Endothelial cell (in vitro differentiated cells): ENCODE measurements at places on chromosomes 1 and 21. TPM values are rescaled to one million over a fixed set of nuclear protein-coding genes. Genes with fewer than 3 reads are reported as not detected.

DNA sequence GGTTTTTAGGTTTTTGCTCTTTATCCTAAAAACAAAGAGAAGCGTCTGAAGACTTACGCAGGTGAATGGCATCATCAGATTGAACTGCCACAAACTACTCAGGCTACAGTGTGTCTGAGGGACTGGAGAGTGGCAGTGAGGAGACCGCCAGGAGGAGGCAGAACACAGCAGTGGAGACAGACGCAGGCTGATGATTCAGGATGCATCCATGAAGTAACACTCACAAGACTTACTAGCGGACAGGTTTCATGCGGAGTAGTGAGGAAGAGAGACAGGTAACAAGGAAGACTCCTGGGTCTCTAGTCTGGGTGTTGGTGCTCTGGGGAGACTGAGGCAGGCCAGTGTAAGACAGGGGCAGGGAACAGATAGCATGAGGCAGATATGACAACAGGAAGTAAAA is 5.7 kb downstream of the HSF2BP start:
- no peak for DNase-seq
- H3K27me3 ChIP-seq = no peaks in the 10 kb centered on the region
- H3K36me3 ChIP-seq = no peaks in the 10 kb centered on the region
- no peak overlapping the region for H3K27ac ChIP-seq
- H3K4me1 ChIP-seq = peaks cover 7% of the 10 kb centered on the region
- H3K4me3 ChIP-seq = no peak overlapping the region

GRCh38 chr1:15578921-15579682 is 5.7 kb downstream of the AGMAT start:
- H3K4me1 ChIP-seq = peaks cover 4% of the 10 kb centered on the region
- H3K27me3 ChIP-seq = peaks cover 5% of the 10 kb centered on the region
- no peak for DNase-seq
- no peak overlapping the region for H3K27ac ChIP-seq

DNA sequence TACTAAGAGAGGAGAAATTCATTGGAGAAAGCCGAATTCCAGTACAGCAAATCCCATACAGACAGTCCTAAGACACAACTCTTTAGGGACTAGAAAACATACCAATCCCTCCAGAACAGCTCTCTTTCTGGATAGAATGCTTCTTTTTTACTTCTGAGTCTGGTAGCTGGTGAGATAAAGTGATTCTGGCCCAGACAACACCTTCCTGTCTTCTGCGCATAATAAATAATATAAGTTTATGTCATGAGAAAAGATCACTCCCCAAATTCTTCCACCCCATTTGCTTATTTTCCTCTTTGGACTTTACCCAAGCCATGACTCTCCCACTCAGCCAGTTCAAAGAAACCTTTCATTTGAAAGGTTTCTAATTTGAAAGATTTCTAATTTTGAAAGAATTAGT is 98.4 kb downstream of the EDEM3 start:
- no peak for DNase-seq
- H3K27ac ChIP-seq = no peak overlapping the region
- peaks cover 6% of the 10 kb centered on the region for H3K27me3 ChIP-seq

- peaks cover 40% of the 10 kb centered on the region for H3K4me1 ChIP-seq
- H3K27ac ChIP-seq = peak overlapping the region; percentile 79
- no peaks in the 10 kb centered on the region for H3K36me3 ChIP-seq
- peak overlapping the region; percentile 84 for H3K4me3 ChIP-seq
- peaks cover 5% of the 10 kb centered on the region for H3K27me3 ChIP-seq
Observed at GRCh38 chr1:207750631-207751305, 1.1 kb upstream of the CD46 start.

DNA sequence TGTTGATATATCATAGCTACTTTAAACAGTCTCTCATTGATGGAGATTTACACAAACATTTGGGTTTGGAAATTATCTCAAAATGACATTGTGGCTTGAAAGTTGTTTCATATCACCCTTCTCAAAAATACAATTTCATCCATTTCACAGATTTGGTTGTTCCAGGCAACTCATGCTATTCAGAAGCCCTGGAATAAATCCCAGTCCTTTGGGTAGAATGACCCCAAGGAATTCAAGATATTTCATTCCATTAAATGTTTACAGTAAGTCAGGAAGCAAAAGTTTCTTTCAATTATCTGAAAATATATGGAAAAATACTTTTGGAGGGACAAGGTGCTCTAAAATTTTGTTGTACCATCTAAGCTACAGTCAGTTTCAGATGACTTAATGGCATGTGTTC is 27.1 kb downstream of the MPZL1 start:
- H3K4me1 ChIP-seq = peaks cover 46% of the 10 kb centered on the region
- peaks cover 6% of the 10 kb centered on the region for H3K36me3 ChIP-seq
- no peak for DNase-seq
- H3K27me3 ChIP-seq = peaks cover 1% of the 10 kb centered on the region
- H3K4me3 ChIP-seq = no peak overlapping the region

DNA sequence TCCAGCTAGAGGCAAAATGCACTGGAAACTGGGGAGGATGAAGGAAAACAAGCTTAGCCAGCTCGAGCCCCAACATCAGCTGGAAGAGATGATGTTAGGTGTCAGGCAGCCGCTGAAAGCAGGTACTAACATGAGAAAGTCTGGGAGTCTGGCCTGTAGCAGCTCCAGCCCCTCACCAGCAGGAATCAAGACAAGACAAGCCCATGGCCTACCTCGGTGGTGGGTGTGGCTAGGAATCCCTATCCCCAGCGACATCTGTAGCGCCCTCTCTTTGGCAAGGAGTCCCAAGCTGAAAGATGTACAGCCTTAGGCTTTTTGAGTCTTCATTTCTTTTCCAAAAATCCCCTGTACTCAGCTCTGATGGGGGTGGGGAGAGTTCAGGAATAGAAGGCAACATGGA is 2.6 kb downstream of the DLGAP3 start:
- H3K27ac ChIP-seq = no peak overlapping the region
- H3K36me3 ChIP-seq = peaks cover 9% of the 10 kb centered on the region
- peaks cover 20% of the 10 kb centered on the region for H3K27me3 ChIP-seq
- no peak for DNase-seq

- H3K4me3 ChIP-seq = no peak overlapping the region
- no peaks in the 10 kb centered on the region for H3K4me1 ChIP-seq
- H3K36me3 ChIP-seq = peaks cover 24% of the 10 kb centered on the region
- H3K27me3 ChIP-seq = peaks cover 4% of the 10 kb centered on the region
- no peak overlapping the region for H3K27ac ChIP-seq
Observed at GRCh38 chr21:43749651-43750262, 26.4 kb downstream of the CSTB start.

DNA sequence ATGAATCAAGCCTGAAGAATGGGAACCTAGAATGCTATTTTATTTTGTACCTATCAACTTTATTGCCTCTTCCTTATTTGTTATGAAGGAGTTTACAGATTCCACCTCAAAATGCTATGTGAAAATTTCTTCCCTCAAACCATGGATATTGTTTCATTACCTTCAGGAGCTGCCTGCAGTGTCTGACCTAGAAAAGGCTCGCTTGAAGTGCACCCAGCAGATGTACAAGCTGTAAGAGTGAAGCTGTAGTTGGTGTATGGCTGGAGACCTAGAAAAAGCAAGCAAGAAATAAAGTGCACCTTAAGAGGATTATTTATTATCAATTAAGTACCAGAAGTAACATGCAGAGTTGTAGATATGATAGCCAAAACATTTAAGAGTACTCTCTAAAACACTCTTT is 199.4 kb downstream of the KCTD3 start:
- DNase-seq = no peak
- H3K4me3 ChIP-seq = no peak overlapping the region
- no peaks in the 10 kb centered on the region for H3K36me3 ChIP-seq
- H3K27me3 ChIP-seq = no peaks in the 10 kb centered on the region
- no peak overlapping the region for H3K27ac ChIP-seq

GRCh38 chr1:182680901-182681567 is 3.4 kb downstream of the RGS8 start:
- no peak overlapping the region for H3K27ac ChIP-seq
- no peaks in the 10 kb centered on the region for H3K36me3 ChIP-seq
- no peak overlapping the region for H3K4me3 ChIP-seq
- peaks cover 5% of the 10 kb centered on the region for H3K4me1 ChIP-seq
- DNase-seq = no peak

GRCh38 chr1:43705982-43706597 is 1.2 kb upstream of the ST3GAL3 start:
- peaks cover 22% of the 10 kb centered on the region for H3K36me3 ChIP-seq
- H3K27ac ChIP-seq = no peak overlapping the region
- H3K4me3 ChIP-seq = peak overlapping the region; percentile 47
- H3K27me3 ChIP-seq = peaks cover 2% of the 10 kb centered on the region
- no peak for DNase-seq
- peaks cover 7% of the 10 kb centered on the region for H3K4me1 ChIP-seq

- H3K4me1 ChIP-seq = peaks cover 3% of the 10 kb centered on the region
- H3K27ac ChIP-seq = no peak overlapping the region
- H3K27me3 ChIP-seq = no peaks in the 10 kb centered on the region
Observed at GRCh38 chr1:166129006-166129405, 37.8 kb downstream of the FAM78B start.

DNA sequence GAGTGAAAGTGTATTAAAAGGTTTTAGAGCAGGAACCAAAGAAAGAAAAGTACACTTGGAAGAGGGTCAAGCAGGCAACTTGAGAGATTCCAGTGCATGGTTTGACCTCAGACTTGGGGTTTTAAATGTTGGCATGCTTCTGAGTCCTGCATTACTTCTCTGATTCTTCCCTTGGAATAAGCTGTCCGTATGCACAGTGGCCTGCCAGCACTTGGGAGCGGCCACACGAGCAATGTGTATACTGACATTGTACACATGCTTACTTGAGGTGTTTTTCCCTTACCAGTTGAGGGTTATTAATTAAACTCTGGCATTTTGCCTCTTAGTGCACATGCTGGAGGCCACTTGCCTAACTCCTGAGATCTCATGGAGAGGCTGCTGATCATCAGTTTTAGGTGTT is 786.6 kb upstream of the RGS18 start:
- no peak overlapping the region for H3K27ac ChIP-seq
- H3K36me3 ChIP-seq = no peaks in the 10 kb centered on the region
- no peak overlapping the region for H3K4me3 ChIP-seq
- DNase-seq = no peak

DNA sequence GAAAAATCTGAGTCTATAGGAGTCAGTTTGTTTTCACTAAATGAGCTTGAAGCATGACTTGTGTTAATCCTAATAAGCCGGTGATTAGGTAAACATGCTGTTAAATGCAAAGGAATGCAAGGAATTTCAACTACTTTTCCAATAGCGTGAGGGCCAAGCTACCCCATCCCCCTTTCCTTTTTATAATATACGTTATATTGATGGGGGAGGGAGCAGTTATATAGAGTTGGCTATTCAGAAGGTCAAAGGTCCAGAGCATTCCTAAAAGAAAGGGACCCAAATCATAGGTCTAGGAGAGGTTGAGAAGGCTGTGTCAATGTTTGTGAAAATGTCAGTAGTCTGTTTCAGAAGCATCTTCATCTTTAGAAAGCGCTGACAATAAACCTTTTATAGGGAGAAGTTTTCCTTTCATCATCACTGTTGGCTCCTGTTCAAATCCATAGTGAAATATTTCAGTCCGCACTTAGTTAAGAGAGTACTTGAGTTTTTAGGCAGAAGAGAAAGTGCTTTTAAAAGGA is 3.8 kb downstream of the CCN1 start:
- no peak for DNase-seq
- H3K36me3 ChIP-seq = peaks cover 21% of the 10 kb centered on the region
- H3K4me3 ChIP-seq = no peak overlapping the region
- H3K27ac ChIP-seq = no peak overlapping the region
- H3K27me3 ChIP-seq = peaks cover 33% of the 10 kb centered on the region

- peaks cover 9% of the 10 kb centered on the region for H3K36me3 ChIP-seq
- H3K27me3 ChIP-seq = peaks cover 25% of the 10 kb centered on the region
- no peak for DNase-seq
- H3K4me3 ChIP-seq = no peak overlapping the region
Observed at GRCh38 chr1:228079601-228080263, 2.8 kb upstream of the ARF1 start.

- H3K36me3 ChIP-seq = no peaks in the 10 kb centered on the region
- H3K27ac ChIP-seq = no peak overlapping the region
- H3K4me3 ChIP-seq = no peak overlapping the region
- H3K4me1 ChIP-seq = peaks cover 4% of the 10 kb centered on the region
- no peak for DNase-seq
Observed at GRCh38 chr1:199751506-199751905, 276.0 kb upstream of the NR5A2 start.

DNA sequence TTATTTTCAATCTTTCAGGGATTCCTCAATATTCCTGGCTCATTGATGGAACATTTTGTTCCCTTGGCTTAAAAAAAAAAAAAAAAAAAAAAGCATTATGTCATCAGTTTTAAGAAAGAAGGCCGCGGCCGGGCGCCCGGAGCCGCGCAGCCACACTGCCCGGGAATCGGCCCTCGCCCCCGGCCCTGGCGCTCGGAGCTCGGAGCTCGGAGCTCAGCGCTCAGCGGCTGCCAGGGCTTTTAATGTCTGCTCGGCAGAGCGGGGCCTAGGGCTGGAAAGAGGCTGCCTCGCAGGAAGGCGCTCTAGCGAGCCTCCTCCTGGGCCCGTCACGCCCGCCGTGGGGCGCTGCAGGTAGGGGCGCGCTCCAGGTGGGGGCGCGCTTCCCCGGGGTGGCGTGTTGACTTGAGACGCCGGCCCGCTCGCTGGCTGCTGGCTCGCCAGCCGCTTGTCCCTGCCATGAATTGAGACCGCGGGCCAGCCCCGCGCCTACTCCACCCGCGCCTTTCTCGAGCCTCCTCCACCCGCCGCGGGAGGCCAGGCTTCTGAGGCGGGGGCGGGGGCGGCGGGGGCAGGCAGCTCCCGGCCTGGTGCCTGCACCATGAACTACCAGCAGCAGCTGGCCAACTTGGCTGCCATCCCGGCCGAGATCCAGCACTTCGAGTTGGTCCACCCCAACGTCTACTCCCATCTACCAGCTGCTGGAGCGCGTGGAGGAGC is 5.4 kb upstream of the TDRD5 start:
- H3K36me3 ChIP-seq = no peaks in the 10 kb centered on the region
- no peak overlapping the region for H3K27ac ChIP-seq
- no peak overlapping the region for H3K4me3 ChIP-seq
- DNase-seq = peak; percentile 72
- H3K4me1 ChIP-seq = no peaks in the 10 kb centered on the region

DNA sequence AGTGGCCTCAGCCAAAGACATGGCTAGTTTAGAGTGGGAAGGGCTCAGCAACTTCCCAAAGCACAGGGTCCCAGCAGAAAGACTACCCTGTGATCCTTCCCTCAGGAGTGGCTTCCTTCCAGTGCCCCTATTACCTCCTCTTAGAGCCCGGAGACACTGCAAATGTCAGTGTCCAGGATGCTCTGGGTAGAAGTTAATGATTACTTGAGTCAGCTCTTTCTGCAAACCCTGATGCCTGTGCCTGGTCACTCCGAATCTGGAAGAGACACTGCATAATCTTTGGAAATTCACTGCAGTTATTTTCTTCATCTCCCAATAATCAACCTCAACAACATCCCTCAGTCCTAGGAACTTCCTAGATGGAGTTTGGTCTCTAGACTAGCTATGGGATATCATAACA is 27.2 kb upstream of the MGST3 start:
- no peak overlapping the region for H3K27ac ChIP-seq
- no peak overlapping the region for H3K4me3 ChIP-seq
- DNase-seq = no peak

Gene NOC2L
- 56.5 TPM for total RNA-seq

Gene PHC2
- 177 TPM for total RNA-seq

Gene SLX9
- 13.7 TPM for total RNA-seq

Gene SFN
- total RNA-seq = 0.54 TPM

Gene FAM110D
- total RNA-seq = 13.5 TPM

Gene CCDC27
- total RNA-seq = not detected

Gene ATAD3C
- 2.9 TPM for total RNA-seq

Gene SLC66A1
- total RNA-seq = 22.6 TPM

Gene OR2T29
- total RNA-seq = not detected
